ENCODE measurements at places on chromosomes 6 and 20.

GRCh38 chr6:35084511-35085203, 56.5 kb downstream of the TCP11 start:
- no peak for DNase-seq

DNA sequence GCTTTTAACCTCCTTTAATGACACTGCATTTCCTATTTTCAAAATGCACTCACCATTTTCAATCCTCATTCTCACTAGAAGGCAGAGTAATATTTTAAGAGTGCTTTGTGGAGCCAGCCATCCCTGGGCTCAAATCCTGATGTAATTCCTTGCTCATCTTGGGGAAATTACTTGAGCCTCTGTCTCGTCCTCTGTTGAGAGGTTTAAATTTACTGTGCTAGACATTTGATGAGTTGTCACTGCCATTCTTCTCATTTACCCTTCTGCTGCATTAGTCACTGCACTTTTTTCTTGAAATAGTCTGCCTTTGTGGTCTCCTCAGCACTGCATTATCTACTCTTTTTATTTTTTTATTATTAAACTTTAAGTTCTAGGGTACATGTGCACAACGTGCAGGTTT, 150.0 kb upstream of the HDDC2 start:
- DNase-seq: peak; percentile 60

GRCh38 chr6:10315034-10315433, 99.8 kb downstream of the TFAP2A start:
- no peak for DNase-seq

- DNase-seq: no peak
These were observed 85.3 kb downstream of the JARID2 start for GRCh38 chr6:15331143-15331542.

DNA sequence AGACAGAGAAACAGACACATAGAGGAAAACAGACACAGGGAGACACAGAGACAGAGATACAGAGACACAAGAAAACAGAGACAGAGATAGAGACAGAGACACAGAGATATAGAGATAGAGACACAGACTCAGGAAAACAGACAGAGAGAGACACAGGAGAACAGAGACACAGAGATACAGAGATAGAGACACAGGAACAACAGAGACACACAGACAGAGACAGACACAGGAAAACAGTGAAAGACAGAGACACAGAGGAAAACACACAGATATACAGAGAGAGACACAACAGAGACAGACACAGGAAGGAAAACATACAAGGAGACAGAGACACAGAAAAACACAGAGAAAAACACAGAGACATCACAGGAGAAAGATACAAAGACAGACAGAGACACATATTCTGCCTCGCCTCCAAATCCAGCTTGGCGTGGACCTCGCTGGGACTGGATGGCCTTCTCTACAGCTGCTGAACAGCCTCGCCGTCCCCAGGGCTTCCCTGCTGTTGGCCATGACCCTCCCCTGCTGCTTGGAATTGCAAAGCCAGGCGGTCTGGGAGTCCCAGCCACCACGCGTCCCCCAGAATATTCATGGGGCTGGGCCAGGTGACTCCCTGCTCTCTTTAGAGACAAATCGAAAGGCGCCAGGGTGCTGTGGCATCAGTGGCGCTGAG, 36.8 kb downstream of the NTSR1 start:
- no peak for DNase-seq

DNA sequence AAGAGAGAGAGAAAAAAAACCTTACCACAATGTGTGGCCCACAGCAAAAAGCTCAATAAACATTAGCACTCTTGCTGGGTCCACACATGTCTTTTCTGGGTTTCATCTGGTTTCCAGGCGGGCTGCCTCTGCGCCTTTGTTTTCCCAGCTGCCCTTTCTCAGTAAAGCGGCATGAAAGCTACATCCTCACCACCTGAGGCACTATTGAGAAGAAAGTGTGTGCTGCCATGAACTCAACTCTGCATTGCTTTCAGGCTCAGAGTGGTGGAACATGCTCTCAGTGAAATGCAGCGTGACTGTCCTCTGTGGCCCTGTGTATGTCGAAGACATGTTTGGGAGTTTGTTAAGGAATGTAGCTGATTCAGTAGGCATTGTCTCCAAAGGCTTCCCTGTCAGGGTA, 102.3 kb downstream of the LYRM2 start:
- DNase-seq: peak; percentile 10

GRCh38 chr6:89640804-89641203, 2.3 kb upstream of the LYRM2 start:
- peak; percentile 62 for DNase-seq

DNA sequence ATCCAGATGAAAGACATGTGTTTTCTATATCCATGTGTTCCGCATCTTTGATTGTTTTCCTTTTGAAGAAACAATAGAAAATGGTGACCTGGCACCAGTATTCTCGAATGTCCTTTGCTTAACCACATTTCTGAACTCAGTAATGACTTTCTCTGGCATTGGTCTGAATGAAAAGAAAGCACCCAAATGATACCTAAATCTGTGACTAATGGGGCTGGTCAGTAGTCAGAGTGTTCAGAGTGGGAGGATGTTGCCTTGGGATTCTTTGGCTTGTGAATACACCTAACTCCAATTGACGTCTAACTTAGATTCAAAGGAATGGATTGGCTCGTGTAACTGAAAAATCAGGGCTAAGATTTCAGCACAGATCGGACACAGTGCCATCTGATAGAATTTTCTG, 27.1 kb downstream of the PARD6B start:
- no peak for DNase-seq

DNA sequence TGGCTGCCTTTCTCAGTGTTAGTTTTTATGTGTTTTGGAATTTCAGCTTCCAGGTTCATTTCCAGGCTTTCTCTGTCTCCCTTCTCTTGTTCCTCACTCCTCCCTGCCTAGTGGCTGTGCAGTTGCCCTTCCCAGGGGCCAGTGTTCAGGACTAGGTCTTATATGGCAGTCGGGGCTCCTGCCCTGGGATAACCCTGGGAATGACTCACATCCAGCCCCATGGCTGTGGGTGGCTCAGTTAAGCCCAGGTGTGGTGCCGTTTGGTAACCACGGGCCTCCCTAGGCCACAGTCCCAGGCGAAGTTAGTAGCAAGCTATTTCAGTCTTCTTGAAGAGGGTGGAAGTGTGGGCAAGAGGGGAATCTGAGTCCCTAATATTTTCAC, 57.4 kb upstream of the DDR1 start:
- DNase-seq: no peak

- no peak for DNase-seq
These were observed 695.9 kb upstream of the FLRT3 start for GRCh38 chr20:15033269-15033668.

DNA sequence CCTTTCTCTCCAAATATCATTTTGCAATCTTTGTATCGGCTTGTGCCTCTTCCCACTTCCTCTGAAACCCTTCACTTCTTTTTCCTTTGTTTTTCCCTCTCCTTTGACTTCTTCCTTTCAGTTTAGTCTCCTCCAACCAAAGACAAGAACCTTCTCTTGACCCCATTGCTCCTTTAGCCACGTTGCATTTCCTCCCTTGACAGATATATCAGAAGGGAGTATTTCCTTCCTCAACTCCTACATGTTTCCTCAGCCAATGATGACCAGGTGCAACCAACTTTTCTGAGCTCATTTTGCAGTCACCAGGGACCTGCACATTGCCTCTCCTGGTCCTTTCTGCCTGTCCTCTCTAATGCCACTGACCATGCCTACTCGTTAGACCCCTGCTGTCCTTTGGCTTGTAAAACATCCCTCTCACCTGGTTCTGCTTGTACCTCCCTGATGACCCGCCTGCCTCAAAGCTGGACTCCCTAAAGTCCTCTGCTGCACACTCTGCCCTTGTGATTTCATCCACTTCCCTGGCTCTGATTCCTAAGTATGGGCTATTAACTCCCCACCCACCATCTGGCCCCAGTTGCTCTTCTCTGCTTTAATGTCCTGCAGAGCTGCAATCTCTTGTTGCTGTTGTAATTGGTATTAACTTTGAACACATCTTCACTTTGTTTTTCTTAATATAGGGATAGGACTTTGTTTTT, 27.4 kb downstream of the SLC22A16 start:
- no peak for DNase-seq

GRCh38 chr20:38447931-38448675, 13.0 kb upstream of the SNHG17 start:
- no peak for DNase-seq

GRCh38 chr6:89413006-89413400, 930 bp upstream of the RRAGD start:
- DNase-seq: no peak

DNA sequence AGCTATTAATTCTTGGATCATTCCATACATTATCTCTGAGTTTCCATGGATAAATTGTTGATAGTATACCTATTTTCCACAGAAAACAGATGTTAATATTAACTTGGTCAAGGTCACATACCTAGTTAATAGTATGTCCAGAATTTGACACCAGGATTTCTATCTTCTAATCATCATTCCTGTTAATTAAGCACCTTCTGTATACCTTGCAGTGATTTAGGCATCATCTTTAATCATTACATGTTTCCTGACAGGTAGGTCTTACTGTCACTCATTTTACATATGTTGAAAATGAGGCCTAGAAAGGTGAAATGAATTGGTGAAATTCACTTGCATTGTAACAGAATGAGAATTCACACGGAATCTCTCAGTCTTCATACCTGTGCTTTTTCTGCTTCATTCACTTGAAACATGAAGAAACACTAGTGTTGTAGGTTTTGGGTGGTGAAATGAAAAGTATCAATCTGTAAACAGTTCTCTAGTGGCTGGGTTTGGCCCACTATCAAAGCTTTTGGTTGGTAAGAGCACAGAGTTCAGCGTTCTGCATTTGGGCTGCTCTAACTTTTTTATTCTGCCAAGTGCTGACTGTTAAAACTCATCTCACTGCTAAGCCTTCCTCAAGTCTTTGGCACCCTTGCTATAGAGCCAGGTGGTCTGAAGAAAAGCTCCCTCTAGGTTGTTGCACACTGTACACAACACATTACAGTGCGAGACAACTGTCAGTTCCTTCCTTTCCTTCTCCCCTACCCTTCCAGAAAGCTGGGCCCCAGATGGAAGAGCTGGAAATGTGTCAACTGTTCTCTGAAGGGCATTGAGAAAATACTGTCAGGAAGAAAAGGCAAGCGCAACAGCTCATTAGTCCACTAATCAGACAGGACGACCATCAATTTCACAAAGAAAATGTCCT, 57.8 kb upstream of the C20orf144 start:
- DNase-seq: no peak

DNA sequence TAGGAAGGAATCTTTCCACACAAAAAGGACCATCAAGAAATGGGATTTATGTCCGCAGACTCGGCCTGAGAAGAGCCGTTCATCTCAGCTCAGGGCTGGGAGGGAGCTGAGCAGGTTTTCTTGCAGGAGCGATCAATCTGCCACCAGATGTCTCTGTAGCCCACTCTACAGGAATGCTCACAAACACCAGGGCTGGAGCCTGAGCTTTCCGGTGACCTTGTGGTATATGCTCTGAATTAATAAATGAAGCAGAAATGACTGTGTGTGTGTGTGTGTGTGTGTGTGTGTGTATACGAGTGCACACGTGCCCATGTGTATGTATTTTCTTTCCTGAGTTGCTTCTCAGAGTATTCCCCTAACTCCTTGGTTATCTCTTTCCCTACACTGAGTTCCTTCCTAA, 12.0 kb downstream of the CD83 start:
- peak; percentile 72 for DNase-seq

- no peak for DNase-seq
These were observed 64.2 kb upstream of the SLC35B3 start for GRCh38 chr6:8499540-8499939.

- no peak for DNase-seq
These were observed 588.2 kb upstream of the NRSN1 start for GRCh38 chr6:23537828-23538227.

DNA sequence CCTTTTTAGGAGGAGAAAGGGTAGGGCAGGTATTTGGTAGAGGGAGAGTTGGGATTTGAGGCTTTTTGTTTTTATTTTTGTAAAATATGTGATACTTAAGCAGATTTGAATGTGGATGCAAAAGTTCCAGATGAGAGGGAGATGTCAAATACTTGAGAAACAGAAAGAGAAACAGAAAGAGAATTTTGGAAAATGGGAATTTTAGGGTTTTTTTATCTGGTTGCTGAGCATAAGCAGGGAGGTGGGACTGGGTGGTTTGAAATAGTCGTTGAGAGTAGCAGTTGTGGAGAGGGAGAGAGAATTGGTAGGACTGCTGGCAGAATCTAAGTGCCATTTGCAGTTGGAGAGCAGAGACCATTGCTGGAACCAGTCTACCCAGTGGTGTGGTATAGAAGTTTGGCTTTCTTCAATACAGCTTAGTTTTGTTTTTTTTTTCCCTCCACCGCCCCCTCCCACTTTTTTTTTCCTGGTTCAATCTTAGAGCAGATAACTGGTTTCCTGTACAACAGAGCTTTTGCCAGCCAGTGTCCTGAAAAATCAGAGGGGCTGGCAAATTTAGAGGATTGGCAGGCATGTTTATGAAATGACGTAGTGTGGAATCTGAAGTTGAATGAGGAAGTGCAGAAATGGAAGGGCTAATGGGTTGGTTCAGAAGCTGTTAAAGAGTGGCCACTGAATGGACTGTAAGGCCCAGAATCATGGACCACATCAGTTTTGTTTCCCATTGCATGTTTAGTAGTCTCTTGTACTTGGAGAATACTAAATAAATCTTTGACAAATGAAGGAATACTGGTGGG, 68.7 kb downstream of the ATRN start:
- DNase-seq: no peak

DNA sequence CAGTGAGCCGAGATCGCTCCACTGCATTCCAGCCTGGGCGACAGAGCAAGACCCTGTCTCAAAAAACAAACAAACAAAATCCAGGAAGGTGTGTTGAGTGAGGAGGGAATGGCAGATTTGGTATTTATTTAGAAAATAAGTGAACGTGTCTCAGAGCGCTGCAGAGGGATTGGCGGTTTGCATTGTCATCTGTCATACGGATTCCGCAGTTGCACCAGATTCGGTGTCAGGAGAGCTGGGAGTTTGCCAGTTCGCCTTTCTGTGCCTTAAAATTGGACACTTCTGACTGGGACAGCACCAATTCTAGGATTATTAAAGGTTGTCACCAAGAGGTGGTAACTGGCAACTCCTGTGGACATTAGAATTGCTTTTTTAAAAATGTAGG, 912 bp downstream of the SNRNP48 start:
- DNase-seq: peak; percentile 24

GRCh38 chr20:36929290-36929689, 22.2 kb downstream of the SAMHD1 start:
- peak; percentile 76 for DNase-seq

GRCh38 chr20:17036541-17036940, 190.3 kb upstream of the PCSK2 start:
- DNase-seq: peak; percentile 19

- DNase-seq: no peak
These were observed 137.1 kb downstream of the SMOC2 start for GRCh38 chr6:168578036-168578435.

All from fibroblast of skin of right biceps (primary cell).